ENCODE measurements at places on chromosomes 11 and 22.
A peak's percentile ranks its signal among the peaks of the same experiment; 100 is the strongest.

DNA sequence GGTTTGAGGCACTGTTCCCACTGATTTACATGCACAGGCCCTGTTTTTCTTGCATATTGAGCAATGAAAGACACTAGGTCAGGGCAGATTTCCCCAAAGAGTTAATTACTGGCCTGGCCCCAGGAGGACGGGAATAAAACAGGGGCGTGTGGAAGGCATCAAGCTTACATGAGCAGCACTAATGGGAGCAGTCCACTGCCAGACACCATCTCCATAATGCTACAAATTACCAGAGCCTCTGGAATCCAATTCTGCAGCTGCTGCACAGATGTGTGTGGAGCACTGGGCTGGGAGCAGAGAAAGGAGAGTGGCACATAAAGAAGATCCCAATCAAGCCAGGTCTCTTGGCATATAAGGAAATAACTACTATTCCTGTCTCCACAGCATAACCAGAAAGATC is 96.9 kb downstream of the CCDC34 start:
- DNase-seq, result no peak

GRCh38 chr11:11420899-11421285 is 67.8 kb upstream of the CSNK2A3 start:
- no peak for DNase-seq

DNA sequence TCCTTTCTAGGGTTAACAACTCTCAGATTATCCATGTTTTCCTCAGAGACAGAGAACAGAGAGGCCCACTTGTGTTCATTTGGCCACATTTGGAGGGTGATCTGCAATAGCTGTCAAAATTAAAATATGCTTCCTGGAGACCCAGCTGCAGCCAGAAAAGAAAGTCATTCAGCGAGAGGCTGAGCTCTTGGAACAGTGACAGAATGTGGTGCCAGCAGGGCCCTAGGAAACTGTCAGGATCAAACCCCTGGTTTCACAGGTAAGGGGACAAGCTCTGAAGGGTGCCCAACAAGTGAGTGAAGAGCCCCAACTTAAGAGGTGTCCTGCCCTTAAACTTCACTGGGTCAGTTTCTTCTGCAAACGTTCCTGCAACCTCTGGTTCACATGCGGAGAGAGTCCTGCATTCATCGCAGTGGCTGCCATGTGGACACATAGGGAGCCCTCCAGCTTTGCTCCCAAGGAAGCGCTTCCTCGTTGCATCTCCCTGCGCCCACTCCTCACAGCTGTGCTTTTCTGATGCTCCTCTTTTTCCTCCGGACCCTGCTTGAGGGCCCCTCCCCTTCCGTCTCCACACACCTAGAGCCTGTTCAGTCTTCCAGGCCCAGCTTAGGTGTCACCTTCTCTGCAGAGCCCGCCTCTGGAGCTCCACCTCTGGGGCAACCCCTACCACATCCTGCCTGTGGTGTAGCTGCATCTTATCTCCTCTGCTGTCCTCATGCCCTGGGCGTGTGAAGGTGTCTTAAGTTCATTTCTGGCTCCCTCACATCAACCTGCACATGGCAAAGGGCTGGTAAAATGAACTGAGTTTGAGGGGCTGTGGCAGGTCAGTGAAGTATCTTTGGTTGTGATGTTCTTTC is 3.9 kb downstream of the UCP3 start:
- no peak for DNase-seq

DNA sequence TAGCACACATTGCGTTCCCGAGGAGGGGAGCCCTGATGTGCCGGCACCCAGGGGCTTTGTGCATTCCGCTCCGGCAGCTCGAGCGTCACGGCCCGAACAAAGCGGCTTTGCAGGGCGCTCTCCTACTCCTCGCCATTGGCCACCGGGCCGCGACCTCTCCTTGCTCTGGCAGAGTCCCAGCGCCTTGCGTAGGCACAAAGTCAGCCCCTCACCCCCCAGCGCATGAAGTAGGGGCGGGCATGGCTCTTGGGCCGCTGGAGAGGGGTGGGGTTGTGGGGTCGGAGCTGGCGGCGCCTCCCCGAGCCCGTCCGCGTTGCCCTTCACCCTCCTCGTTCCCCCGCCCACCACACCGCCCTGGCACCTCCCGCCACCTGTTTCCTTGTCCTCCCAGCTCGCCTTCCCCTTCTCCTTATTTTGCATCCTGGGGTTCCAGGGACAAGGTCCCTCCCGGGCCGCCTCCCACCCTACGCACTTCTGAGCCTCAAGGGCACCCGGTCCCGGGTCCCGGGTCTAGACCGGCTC is 753 bp upstream of the PPARA start:
- DNase-seq, result peak; percentile 13

DNA sequence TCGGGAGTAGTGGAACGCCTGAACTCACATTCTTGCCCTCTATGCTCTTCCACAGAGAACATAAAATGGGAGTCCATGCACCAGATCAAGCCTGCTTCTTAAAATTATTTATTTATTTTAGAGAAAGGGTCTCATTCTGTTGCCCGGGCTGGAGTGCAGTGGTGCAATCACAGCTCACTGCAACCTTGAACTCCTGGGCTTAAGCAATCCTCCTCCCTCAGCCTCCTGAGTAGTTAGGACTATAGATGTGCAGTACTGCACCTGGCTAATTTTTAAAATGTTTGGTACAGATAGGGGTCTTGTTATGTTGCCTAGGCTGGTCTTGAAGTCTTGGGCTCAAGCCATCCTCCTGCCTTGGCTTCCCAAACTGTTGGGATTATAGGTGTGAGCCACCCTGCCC is 13.0 kb downstream of the SLC6A5 start:
- no peak for DNase-seq

- no peak for DNase-seq
These were observed 64.3 kb upstream of the PPARA start for GRCh38 chr22:46085828-46086576.

- peak; percentile 93 for DNase-seq
These were observed at the start of gene NFRKB for GRCh38 chr11:129895126-129896041. Gene NFRKB, minus strand, starts transcription at chr11:129895578. Its CDS starts 2,729 bp downstream, at chr11:129892849.

- peak; percentile 73 for DNase-seq
These were observed 1.0 kb downstream of the CCDC85B start for GRCh38 chr11:65891219-65892136.

- DNase-seq, result no peak
These were observed 33.3 kb downstream of the CD6 start for GRCh38 chr11:61004761-61005181.

DNA sequence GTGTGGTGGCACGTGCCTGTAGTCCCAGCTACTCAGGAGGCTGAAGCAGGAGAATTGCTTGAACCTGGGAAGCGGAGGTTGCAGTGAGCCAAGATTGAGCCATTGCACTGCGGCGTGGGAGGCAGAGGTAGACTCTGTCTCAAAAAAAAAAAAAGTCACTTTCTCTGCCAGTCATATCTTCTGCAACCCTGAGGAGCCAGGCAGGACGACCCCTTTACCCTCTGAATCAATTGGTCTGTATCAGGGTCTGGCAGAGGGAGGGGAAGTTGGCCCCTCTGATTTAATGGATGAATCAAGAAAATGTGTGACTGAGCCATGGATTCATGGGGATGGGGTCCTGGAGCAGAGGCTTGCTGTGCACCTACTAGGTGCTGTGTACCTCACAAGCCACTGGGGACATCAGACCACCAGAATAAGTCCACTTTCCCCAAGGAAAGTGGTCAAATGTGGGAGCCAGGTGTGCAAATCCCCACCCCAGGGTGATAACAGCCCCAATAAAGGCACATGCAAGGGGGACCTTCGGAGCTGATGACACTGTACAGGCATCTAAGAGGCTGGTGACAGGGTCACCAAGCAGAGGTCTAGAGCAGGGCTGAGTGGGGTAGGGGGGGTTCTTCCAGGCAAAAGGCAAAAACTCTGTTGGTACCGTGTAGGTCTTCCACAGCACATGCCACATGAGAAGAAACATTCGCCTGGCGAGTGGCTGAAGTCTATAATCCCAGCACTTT is 29.0 kb downstream of the TXN2 start:
- DNase-seq, result no peak

DNA sequence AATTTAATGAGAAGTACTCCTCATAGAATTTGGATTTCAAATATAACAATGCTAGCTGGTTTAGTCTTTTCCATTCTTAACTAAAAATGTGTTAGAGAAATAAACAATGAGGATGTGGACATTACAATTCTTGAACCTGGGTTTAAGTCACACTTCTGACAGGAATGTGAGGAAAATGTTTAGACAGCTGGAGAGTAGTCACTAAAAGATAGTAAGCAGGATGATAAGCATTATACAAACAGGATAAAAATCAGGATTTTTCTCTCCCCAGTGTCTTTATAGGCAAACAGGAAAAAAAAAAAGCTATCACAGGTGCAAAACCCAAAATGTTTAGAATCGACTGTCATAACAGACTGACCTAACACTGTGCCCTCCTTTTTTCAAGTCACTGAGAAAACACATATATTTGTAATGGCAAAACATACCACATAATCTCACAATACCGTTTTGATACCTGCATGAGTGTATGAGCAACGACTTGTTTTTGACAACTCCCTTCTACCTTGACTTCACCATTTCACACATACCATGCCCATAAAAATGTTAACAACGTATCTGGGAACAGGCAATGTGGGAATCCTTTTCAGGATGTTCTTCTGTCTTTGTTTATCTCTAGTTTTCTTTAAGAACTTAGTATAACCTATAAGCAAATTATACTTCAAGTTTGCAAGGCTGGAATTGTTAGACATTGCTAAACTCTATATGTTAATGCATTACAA is 242.0 kb downstream of the SBF2 start:
- peak; percentile 16 for DNase-seq

GRCh38 chr22:43905681-43906080 is 13.9 kb upstream of the PNPLA5 start:
- DNase-seq, result no peak

DNA sequence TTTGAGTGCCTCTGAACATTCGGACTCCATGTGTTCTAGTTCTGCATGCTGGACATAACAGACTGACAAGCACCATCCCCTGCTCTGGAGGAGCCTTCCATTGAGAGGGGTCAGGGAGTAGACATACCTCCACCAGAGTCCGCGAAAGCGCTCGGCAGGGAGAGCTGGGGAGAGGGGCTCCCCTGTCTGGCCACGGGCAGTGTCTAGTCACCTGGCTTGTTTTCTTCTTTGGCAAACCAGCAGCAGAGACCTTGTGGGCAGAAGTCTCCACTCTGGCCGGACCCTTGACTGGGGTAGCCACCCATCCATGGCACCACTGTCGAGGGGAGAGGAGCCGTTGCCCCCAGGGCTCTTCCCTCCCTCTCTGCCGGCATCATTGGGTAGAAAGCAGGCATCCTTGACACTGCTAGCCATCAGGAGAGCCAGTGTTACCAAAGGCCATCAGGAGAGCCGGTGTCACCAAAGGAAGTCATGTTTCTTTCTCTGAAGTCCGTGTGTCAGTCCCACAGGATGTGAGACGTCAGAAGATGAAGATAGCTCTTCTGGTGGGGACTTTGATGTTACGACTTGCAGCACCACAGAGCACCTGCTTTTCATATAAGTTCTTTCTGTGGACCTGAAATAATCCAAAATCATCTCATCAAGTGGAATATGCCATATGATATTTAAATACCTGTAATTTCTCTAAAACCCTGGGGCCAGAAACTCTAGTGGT is 305.6 kb downstream of the TBC1D22A start:
- DNase-seq, result no peak

- DNase-seq, result no peak
These were observed 85.3 kb downstream of the C11orf87 start for GRCh38 chr11:109507331-109507730.

DNA sequence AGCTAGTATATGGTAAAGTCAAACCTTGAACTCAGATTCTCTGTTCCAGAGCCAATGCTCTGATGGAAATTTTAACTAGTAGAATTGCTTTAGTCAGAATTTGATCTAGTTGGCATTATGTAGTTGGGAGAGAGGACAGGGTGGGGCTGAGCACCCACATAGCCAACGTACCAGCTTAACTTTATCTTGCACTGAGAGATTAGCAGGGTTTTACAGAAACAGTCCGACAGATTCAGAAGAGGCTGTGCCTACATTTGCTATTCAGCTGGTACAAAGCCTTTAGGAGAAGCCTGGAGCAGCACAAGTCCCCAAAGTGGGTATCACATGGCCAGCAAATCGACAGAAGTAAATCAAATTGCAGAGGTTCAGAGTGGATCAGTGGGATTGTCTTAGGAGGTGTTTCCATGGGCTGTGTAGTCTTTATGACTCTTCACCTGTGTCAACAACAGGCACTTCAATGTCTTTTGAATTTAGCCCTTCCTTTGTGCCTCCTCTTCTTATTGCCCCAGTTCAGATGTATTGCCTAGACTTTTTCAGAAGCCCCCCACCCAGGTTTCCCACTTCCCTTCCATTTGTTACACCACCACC is 7.3 kb upstream of the CSRP3 start:
- no peak for DNase-seq

- DNase-seq, result peak; percentile 85
These were observed 435.1 kb upstream of the DDI1 start for GRCh38 chr11:103601225-103601846.

- DNase-seq, result peak; percentile 17
These were observed 31.9 kb downstream of the RRP8 start for GRCh38 chr11:6571434-6572008.

DNA sequence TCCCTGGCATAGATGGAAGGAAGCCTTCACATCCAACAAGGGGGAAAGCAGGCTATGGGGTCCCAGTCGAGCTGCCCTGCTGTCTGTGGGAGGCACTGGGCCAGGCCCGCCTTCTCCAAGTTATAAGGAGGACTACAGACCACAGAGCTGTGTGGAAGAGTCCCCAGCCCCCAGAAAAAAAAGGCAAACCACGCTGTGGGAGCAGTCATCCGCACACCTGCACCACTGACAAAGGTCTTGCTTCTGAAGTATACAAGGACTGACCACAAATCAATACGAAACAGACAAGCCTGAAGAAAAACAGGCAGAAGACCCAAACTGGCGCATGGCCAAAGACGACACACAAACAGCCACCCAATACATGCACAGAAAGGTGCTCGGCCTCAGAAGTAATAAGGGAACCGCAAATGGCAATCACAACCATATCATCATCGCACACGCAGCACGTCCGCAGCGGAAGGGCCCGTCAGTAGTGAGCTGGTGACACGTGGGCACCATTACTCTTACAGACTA is 384.1 kb downstream of the CTTN start:
- no peak for DNase-seq

DNA sequence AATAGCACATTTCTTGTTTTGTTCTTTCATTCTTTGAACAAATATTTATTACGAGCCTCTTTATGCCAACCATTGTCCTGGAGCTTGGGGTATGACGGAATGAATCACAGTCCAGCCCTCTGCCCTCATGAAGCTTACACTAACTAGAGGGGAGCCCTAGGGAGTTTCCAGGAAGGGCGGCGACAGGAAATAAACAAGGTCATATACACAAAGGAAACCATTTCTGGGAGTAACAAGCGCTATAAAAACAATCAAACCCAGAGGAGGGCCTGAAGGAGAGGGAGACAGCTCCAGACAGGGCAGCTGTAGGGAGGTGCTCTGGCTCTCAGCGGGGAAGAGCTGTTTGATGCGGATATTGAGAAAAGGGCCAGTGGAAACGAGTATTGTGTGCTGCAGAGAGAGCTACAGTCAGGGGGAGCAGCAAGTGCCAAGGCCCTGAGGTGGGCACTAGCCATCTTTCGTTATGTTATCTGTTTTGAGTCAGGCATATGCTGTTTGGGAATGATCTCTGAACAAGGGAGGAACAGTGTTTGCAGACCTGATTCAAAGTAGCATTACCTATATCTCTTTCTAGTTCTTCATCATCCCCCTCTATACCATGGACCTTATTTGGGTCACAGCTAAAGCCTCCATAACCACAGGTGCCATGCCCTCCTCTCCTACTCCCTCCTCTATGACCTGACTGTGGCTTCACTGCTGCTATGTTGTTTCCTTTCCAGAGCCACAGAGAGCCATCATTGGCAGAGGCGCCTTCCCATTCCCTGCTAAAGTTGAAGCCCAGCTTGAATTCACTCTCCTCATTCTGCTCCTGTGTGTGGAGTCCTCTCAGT is 15.3 kb upstream of the ZBTB16 start:
- DNase-seq, result no peak

Data from mesendoderm (in vitro differentiated cells).